Skeletal muscle cell (primary cell): ENCODE measurements at places on chromosomes 16 and 17.

GRCh38 chr17:57407287-57408070 is 151.2 kb downstream of the MSI2 start:
- DNase-seq = no peak

- no peak for DNase-seq
These were observed 1.4 kb downstream of the SLC4A1 start for GRCh38 chr17:44266402-44267164.

DNA sequence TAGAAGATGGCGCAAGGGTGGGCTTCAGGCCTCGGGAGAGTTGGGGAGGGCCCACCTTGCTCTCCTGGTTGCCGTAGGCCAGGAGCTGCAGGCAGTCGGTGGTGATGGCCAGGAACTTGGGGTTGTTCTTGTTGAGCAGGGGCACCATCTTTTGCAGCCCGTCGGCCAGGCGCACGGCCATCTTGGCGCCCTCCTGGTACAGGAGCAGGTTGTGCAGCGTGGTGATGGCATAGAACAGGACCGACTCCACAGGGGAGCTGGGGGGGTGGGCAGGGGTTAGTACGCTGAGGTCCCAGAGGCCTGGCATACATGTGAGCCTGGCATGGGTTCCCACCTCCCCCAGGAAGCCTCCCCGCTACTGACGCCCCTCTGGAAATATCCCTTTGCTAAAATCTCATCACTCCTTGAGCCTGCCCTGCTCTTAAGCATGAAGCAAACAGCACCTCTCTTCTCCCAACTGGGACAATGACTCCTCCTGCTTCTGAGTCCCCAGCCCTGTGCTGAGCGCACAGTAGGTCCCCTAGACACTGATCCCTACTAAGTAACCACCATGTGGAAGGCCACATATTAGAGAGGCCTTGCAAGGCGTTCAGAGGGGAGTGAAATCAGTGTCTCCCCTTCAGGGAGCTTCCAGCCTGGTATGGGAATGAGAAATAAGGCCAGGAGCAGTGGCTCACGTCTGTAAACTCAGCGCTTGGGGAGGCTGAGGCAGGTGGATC is 19.0 kb downstream of the JUP start:
- no peak for DNase-seq

DNA sequence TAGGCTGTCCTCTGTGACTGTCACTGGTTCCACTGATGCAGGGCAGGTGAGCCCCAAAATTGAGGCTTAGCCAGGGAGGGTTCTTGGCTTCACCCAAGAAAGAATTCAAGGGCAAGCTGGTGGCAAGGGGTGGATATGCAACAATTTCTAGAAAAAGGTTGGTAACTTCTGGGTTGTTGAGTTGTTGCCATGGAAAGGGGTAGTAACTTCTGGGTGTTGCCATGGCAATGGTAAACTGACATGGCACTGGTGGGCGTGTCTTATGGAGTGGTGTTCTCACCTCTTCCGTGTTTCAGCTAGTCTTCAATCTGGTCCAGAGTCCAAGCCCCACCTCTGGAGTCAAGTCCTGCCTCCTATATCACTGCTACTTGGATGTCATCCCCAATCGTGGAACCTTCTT is 9.5 kb upstream of the GUCY2D start:
- no peak for DNase-seq
